DND-41 (cell line): ENCODE measurements at places on chromosomes 16 and 17.

GRCh38 chr16:559411-560203, 587 bp upstream of the PRR35 start:
- no peak for DNase-seq

DNA sequence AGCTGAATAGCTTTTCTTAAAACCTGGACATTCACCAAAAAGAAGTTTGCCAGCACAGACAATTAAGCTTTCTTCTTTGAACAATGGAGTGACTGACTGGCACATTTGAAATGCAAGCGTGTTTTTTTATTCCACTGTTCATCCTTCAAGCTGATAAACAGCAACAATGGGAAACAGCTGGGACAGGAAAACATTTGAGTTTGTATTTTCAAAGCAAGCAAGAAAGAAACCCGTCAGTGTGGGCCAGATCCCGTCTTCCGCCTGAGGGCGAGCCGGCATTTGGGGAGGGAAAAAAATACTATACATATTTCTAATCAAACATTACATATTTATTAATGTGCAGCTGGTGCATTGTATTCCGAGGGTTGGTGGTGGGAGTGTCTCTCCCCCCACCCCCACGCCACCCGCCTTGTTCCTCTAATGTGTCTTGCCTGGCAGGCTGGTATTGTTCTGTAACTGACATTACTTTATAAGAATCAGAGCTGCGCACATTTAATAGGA, 94.3 kb downstream of the CYLD start:
- DNase-seq = no peak

DNA sequence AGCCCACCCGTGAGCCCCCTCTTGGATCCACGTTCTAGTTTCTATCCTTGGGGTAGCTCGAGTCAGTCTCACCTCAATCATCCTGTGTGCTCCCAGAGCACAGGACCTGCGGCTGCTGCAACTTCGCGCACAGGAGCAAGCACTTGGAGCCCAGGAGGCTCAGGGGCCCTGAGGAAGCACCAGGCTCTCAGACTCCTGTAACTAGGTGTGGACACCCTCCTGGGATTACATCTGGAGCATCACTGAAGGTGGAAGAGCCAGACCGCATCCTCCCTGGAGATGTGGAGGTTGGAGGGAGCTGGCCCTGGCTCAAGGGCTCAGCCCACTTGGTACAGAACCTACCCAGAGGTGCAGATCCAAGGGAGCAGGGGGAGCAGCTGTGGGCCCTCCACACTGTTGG, 2.7 kb downstream of the HBQ1 start:
- no peak for DNase-seq

DNA sequence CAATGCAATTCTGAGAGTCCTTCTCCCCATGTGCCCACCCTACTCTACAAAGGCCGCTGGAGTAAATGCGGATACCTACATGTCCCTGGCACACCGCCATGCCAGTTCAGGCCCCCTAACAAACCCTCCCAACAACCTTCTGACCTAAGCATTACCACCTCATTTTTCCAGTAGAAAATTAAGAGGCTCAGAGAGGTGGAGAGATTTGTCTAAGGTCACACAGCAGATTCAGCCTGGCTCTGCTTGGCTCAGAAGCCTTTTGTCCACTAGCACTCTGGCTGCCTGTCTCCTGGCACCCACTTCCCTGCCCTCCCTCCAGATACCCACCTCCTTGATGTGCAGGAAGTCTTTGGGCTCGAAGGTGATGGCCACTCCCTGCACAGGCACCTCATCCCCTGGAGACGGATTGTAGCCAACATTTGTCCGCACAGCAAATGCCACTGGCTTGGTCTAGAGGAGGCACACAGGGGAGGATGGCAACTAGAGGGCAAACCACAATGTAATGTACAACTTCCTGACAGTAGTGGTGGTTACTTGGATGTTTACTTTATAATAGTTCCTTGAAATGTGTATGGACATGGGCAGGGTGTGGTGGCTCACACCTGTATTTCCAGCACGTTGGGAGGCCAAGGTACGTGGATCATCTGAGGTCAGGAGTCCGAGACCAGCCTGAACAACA, 10.2 kb downstream of the CACNB1 start:
- no peak for DNase-seq

- DNase-seq = no peak
Measured at GRCh38 chr16:23527961-23528643, 17.8 kb upstream of the GGA2 start.

GRCh38 chr16:77736879-77737278, 14.6 kb downstream of the NUDT7 start:
- no peak for DNase-seq

- DNase-seq = no peak
Measured at GRCh38 chr16:82081264-82081663, 46.2 kb downstream of the HSD17B2 start.

GRCh38 chr17:76715496-76715830, 4.7 kb upstream of the MXRA7 start:
- DNase-seq = no peak

DNA sequence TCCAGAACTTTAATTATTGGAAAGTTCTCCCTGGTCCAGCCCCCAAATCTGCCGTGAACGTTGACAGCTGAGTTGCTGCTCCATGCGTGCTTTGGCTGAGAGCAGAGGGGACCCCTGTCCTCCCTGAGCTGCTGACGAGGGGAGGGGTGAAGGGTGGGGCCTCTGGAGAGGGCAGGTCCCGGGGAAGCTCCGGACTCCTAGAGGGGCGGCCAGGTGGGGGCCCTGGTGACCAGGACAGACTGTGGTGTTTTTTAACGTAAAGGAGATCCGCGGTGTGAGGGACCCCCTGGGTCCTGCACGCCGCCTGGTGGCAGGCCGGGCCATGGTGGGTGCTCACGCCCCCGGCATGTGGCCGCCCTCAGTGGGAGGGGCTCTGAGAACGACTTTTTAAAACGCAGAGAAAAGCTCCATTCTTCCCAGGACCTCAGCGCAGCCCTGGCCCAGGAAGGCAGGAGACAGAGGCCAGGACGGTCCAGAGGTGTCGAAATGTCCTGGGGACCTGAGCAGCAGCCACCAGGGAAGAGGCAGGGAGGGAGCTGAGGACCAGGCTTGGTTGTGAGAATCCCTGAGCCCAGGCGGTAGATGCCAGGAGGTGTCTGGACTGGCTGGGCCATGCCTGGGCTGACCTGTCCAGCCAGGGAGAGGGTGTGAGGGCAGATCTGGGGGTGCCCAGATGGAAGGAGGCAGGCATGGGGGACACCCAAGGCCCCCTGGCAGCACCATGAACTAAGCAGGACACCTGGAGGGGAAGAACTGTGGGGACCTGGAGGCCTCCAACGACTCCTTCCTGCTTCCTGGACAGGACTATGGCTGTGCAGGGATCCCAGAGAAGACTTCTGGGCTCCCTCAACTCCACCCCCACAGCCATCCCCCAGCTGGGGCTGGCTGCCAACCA, at the start of gene MC1R:
Gene MC1R, plus strand, starts transcription at position 410 of the 895 bp plus-strand sequence. Its CDS starts 397 bp downstream, at position 807.
- no peak for DNase-seq

DNA sequence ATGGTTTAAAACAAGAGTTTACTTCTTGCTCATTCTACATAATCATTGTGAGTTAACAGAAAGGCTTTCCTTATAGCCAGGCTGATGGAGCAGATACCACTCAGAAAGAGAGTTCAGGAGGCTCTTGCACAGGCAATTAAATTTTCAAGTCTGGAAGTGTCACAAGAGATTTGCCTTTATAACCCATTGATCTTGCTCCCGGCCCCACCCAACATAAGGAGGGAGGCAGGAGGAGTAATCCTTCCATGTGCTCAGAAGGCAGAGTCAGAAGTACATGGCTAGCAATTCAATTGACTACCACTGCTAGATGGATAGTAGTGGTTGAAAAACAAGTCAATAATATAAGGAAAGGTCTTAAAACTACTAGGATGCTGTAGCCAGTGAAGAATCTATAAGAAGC, 346.3 kb upstream of the CDH11 start:
- DNase-seq = no peak

DNA sequence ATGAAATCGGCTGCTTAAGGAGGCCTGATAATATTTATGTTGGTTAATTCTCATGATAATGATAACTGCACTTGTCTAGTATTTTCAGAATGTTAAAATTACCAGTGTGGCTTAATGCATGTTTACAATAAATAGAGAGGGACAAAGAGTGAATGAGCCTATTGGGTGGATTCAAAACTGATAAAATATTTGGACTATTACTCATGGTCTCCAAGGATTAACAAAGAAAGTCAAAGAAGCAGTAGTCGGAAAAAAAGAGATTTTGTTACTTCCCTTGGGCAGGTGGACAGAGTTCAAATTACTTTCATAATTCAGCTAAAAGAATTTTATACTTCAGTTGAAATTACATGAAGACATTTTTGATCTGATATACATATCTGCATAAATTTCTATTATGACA, 258.2 kb upstream of the PMFBP1 start:
- no peak for DNase-seq

DNA sequence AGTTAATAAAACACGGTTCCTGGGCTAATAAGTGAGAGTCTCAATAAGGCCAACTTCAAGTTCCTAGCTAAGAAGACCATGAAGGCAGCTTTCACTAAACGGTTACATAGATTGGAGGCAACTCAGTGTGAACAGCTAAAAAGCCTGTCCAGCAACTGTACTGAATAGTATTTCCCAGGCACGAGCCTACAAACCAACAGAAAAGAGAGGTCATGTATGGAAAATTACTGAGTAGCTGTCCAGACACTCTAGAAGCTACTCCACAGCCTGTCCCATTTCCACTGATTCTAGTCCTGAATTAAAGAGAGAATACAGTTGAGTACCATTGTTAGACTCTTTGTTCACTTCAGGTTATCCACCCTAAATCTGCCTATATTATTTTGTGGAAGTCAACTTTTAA, 36.5 kb upstream of the C17orf78 start:
- no peak for DNase-seq

DNA sequence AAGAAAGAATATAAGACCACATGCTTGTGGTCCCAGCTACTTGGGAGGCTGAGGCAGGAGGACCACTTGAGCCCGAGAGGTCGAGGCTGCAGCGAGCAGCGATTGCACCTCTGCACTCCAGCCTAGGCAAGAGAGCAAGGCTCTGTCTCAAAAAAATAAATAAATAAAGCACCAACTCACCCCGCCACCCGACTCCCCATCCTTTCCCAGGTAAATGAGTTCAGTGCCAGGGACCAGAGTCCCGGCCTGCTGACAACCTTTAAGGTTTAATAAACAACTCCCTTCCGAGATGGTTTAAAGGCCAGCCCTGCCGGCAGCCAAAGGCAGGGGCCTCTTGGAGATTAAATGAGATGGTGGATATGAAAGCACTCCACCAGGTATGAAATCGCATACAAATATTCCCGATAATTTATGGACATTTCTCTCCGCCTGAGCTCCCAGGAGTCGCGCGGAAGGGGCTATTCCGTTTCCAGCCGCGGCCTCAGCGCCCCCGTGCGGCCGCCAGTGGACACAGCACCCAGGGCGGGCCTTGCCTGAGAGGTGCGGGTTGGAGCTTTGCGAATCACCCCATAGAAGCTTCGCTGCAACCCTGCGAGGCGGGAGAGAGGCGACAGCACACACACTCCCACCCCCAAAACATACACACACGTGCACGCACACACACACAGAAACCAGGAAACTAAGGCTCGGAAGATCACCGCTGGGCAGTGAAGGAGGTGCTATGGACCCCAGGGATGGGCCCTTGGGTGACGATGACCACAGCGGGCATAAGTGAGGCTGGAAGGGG, 4.0 kb upstream of the RPL38 start:
- peak; percentile 32 for DNase-seq

DNA sequence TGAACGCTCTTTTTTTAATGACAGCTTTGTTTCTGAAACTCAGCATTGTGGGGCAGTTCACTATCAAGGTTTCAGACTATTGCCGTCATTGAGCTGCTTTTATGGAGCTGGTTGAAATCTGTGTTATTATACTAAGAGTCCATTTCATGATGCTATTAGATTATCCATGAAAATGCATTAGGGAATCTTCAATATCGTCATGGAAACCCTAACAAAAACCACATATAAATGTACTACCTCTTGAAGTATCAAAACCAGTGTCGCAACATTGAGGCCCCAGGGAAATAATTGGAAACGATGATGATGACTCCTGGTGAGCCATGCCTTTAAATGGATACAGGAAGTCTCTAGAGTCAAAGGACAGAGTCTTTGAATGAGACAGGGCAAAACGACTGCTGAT, 231.6 kb upstream of the CPHXL start:
- no peak for DNase-seq

- no peak for DNase-seq
Measured at GRCh38 chr17:45784293-45784740, at the start of gene CRHR1. CRHR1 (plus strand) TSS chr17:45784320; CDS start chr17:45784545, 225 bp downstream.

GRCh38 chr16:68844211-68844564, 857 bp downstream of the TANGO6 start:
- no peak for DNase-seq

DNA sequence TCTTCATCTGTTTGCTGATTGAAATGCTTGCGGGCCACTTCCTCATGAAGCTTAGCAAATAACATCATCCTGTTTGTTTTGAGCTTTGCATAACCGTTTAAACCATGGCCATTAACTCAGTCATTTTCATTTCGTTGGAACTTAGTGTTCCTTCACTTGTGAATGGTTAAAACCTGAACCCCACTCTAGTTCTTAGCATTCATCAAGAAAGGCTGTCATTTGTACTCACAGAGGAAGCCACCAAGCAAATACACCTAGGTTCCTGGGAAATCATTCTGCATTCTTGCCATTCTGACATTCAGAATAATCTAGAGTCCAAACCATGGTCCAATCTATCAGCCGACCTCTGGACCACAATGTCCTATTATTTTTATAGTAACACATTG, 8.4 kb upstream of the TAT start:
- no peak for DNase-seq

GRCh38 chr16:69311533-69312387, 610 bp downstream of the VPS4A start:
- peak; percentile 32 for DNase-seq

- DNase-seq = no peak
Measured at GRCh38 chr16:3046641-3047386, 453 bp downstream of the MMP25 start.

- DNase-seq = no peak
Measured at GRCh38 chr17:16406742-16407674, 8.4 kb upstream of the TRPV2 start.

- DNase-seq = no peak
Measured at GRCh38 chr17:32541640-32542039, 54.8 kb downstream of the CDK5R1 start.

DNA sequence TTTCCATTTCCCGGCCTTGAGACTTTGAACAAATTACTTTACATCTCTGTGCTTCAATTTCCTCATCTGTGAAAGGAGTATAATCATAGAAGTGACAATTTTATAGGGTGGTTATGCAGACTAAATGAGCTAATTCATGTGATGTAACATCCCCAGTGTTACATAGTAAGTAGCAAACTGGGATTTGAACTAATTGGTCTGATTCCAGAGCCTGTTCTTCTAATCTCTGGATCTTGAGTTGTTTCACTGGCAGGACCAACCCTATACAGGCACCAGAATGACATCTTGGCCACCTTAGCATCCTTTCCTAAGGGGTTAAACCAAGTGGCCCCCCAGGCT, 77.7 kb downstream of the AATF start:
- no peak for DNase-seq
